ENCODE measurements at places on chromosomes 1 and 21.

- no peak for DNase-seq
These were observed 6.1 kb downstream of the C1orf167 start for GRCh38 chr1:11767922-11768704.

DNA sequence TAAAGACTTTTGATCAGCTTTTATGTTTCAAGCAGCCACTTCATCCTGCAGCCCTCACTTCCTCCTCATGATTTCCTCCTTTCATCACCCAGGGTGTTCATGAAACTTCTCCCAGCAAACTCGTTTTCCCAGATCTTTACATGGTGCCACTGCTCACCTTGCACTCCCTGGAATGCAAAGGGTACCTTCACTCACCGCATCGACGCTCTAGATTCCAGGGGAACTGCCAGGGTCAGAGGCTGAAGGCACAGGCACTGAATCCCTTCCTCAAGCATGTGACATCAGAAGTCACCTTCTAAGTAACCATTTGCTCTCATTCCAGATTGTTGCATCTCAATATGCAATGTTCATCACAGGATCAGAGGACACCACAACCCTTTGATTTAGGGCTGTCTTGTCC, 82.8 kb downstream of the PRKAB2 start:
- DNase-seq: no peak

DNA sequence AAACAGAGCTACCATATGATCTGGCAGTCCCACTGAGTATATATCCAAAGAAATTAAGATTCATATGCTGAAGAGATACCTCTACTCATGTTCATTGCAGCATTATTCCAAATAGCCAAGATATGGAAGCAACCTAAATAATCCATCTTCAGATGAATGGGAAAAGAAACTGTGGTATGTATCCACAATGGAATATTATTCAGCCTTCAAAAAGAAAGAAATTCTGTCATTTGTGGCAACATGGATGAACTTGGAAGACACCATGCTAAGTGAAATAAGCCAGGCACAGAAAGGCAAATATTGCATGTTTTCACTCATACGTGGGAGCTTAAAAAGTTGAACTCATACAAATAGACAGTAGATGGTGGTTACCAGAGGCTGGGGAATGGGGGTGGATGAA, 47.8 kb downstream of the UBE4B start:
- DNase-seq: no peak

- DNase-seq: peak; percentile 75
These were observed 99.1 kb downstream of the BEND5 start for GRCh38 chr1:48677306-48678287.

DNA sequence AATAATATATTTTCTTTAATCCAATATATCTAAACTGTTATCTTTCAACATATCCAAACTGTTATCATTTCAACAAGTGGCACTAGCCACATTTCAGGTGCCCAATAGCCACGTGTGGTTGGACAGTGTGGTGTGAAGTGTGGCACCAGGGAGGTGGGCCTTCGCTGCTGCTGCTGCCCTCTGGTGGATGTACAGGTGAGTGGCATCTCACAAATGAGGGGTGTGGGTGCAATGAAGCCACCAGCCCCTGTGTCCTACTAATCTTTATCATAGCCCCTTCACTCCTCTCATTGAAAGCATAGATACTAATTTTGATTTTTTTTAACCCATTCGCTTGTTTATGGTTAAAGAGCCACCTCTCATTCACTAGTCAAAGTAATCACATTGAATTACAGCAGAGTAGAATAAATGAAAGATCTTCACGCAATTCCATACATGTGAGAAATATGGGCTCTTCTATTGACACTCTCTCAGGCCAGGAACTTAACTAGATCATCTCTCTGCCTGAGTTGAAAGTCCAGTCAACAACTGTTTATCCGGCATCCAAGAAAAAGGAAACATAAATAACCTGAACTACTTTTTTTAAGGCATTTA, 499.2 kb downstream of the OMA1 start:
- peak; percentile 63 for DNase-seq

GRCh38 chr1:26122988-26123973, 11.7 kb downstream of the PDIK1L start:
- DNase-seq: no peak

GRCh38 chr1:233635765-233636502, 22.0 kb downstream of the KCNK1 start:
- no peak for DNase-seq

DNA sequence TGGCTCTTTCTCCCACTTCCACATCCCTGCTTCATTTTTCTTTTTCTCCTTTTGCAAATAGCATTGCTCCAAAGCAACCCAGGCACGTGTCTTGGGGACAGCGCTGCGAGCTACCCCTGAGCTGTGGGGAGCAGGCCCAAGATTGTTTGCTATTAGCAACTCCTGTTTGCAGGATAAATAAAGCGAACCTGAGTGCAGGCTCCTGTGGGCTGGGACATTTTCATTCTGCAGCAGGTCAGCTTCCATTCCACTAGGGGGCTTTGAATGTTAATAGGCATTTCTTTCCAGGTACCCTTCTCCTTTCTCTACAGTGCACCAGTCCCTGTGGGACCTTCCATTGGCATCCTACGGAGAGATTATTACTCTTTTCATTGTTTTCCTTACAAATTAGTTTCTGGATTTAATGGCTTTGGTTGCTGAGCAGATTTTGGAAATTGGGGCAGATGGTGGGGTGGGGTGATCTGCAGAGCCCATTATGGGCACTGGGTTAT, 54.0 kb downstream of the OLFML3 start:
- DNase-seq: no peak

DNA sequence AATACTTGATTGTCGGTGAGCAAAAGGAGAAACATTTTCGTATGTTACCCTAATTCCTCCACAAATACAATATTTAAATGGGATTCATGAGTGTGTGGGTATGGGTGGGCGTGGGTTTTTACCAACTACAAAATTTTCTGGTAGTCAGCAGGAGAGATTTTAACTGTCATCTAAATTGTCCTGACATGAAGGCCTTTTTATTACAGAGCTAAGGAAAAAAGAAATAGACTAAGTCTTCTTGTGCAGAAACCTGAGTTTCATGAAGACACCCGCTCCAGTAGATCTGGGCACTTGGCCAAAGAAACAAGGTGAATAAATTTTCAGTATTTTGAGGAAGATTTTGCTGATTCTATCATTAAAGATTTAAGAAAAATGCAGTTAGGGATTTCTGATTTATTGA, 752 bp downstream of the RGS18 start:
- DNase-seq: no peak

GRCh38 chr1:212982430-212983152, 32.2 kb downstream of the VASH2 start:
- no peak for DNase-seq

DNA sequence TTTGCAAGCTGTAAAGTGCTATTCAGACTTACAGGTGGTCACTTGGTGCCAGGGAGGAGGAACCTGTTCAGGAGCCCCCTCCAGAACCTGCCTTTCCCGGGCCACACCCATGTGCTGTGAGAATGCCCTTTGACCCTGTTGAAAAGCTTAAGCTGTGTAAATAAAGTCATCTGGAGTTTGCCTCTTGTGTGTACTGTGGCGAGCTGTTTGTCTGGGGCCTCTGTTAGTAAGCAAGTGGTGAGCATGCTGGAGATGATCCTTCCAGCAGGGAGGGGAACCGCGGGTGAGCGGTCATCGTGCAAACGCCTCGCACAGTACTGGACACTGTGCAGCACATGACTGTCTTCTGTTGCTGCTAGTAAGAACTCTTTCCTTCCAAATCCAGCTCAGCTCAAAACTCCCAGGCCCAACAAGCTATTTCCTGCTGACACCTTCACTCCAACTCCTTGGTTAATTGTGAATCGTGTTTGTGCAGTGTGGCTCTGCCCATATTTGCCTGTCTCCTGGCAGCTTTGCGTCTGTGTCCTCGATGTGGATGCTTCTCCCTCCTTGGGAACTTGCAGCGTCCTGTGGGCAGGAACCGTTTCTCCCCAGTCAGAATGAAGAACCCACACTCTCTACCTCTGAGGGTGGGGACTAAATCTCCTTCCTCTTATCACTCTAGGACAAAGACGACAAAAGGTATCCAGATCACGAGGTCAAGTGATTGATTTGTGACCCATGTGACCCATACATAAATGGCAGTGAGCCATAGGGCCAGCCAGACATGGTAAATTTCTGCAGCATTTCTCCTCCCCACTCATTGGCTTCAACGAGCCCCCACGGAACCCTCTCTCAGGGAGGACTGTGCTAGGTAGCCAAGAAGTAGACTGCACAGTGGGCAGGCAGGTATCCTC, 13.9 kb upstream of the BTG2 start:
- no peak for DNase-seq

DNA sequence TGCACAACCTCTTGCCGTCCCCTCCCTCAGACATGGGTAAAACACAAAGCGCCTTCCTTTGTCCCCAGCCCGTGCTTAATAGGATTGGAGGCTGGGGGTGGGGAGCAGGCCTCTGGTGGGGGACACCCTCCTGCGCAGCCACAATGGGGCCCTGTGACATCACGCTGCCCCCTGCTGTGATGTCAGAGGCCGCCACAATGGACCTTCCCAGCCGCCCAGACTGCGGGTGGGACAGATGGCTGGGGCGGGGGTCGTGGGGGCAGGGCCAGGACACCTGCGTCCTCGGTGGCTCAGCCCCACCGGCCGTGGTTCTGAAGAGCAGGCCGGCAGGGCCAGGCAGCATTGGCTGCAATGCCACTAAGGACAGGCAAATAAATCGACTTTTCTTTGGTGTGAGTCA, 39.9 kb downstream of the EPHA2 start:
- DNase-seq: no peak

- no peak for DNase-seq
These were observed 87.5 kb downstream of the FGGY start for GRCh38 chr1:59384443-59384842.

- DNase-seq: no peak
These were observed 42.7 kb upstream of the LDLRAP1 start for GRCh38 chr1:25500694-25501093.

- no peak for DNase-seq
These were observed 41.4 kb upstream of the KIF1B start for GRCh38 chr1:10168912-10169514.

GRCh38 chr1:240004086-240004749, 87.5 kb upstream of the FMN2 start:
- no peak for DNase-seq

DNA sequence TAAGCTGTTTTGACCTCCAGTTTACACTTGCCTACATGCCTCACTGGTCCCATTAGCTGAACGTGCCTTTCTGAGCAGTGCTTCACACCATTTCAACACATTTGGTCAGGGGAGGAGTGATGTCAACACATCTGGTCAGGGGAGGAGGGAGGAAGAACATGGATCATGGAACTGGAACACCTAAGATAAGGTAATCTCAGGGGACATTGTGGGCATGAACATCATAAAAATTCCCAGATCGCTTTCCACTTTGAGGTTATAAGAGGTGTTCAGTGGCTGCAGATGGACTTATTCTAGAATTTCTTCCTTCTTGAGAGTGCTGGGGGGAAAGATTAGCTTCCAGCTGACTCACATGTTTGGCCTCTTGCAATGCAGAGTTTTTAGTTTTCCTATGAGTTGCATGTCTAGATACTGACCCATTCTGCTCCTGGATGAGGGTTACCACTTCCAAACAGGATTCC, 2.0 kb downstream of the QSOX1 start:
- no peak for DNase-seq

- DNase-seq: no peak
These were observed 3.6 kb downstream of the RGS1 start for GRCh38 chr1:192579010-192579738.

DNA sequence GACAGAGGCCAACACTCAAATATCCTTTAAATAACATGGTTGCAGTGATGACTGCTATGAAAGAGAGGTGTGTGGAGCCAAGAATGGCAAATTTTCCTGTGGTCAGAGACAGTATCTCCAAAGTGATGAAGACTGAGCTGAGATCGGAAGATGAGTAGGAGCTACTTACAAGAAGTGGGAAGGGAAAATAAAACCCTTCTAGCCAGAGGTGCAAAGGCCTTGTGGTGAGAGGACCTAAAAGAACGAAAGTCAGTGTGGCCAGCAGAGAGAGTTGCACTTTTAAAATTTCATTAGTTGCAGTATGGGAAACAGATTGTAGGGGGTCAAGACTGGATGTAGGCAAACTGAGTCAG, 17.8 kb downstream of the SLAMF7 start:
- DNase-seq: no peak

DNA sequence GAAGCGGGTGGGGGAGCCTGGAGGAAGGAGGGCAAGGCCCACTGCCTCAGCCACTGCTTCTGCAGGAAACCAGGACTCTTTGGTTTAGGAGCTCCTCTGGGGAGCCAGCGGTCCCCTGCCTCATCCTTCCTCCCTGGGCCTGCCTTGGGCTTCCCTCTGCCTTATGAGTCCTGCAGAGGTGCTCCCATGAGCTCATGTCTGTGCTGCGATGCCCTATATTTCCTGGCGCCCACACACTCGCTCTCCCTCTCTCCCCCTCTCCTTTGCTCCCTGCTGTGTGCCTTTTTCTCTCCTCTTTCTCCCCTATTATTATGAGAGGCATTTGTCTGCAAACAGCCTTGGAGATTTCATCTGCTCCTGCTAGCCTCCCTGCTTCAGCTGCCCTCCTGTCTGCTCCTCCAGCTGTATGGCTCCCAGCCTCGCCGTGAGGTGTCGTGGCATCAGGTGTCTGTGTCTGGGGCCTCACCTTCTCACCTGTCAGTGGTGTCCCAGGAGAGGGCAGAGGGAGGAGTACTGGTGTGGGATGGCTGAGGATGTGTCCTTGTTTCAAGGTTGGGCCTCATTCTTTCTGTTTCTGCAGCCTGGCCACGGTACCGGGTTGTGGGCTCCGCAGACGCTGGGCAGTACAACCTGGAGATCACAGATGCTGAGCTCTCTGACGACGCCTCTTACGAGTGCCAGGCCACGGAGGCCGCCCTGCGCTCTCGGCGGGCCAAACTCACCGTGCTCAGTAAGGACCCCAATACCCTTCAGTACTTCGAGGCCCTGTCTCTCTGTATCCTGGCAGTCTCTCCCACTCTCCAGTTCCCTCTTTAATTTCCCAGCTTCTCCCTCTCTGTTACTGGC, 84.2 kb downstream of the KIRREL1 start:
- no peak for DNase-seq

- DNase-seq: no peak
These were observed 305.3 kb downstream of the TM2D1 start for GRCh38 chr1:61419657-61420056.

GRCh38 chr1:244789276-244789580, 46.2 kb upstream of the COX20 start:
- DNase-seq: no peak

DNA sequence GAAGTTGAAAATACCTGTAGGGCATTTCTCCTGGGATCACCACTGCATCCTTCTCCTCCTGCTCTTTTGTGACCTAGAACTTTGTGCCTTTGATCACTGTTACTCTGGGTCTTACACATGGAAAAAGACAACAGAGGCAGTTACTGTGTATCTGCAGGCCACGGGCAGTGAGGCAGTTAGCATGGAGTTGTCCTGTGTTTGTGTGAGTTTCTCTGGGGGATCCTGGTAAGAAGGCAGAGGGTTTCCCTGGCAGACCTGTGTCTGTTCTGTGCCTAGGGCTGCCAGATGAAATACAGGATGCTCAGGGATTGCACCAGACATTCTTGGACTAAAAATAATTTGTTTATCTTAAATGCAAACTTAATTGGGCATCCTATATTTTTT, 44.4 kb upstream of the SCCPDH start:
- DNase-seq: no peak

All from activated CD8-positive, alpha-beta memory T cell treated with anti-CD3 and anti-CD28 coated beads, Interleukin-2, amount 50 U/mL, for 48 hours (primary cell).